Activated naive CD4-positive, alpha-beta T cell treated with anti-CD3 and anti-CD28 coated beads, Interleukin-2, amount 10 ng/mL, durations not matched to agents 7 days and 5 days (primary cell): ENCODE measurements at places on chromosomes 13 and 19.

DNA sequence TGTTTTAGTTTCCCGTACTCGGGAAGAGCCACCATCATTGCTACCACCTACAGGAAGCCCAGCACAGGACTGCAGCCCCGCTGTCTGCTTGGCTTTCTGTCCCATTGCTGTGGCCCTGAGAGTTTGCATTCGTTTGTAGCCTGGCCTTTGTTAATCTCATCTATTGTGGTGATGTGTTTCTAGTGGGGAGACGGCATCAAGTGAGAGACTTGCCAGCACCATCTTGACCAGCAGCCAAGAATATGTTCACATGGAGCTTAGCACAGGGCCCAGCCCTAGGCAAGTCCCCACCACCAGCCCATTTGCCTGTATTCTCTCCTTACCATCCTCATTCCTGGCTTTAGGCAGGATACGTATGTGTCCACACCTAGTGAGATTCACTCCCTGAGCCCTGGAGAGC, 17.3 kb upstream of the OVOL3 start:
- H3K27me3 ChIP-seq, result no peaks in the 10 kb centered on the region
- H3K36me3 ChIP-seq, result peaks cover 52% of the 10 kb centered on the region
- DNase-seq, result no peak
- H3K4me3 ChIP-seq, result no peak overlapping the region

GRCh38 chr19:44738603-44739558, 9.6 kb upstream of the BCL3 start:
- H3K27ac ChIP-seq, result no peak overlapping the region
- DNase-seq, result no peak
- H3K36me3 ChIP-seq, result no peaks in the 10 kb centered on the region
- H3K27me3 ChIP-seq, result peaks cover 42% of the 10 kb centered on the region
- no peak overlapping the region for H3K4me3 ChIP-seq

DNA sequence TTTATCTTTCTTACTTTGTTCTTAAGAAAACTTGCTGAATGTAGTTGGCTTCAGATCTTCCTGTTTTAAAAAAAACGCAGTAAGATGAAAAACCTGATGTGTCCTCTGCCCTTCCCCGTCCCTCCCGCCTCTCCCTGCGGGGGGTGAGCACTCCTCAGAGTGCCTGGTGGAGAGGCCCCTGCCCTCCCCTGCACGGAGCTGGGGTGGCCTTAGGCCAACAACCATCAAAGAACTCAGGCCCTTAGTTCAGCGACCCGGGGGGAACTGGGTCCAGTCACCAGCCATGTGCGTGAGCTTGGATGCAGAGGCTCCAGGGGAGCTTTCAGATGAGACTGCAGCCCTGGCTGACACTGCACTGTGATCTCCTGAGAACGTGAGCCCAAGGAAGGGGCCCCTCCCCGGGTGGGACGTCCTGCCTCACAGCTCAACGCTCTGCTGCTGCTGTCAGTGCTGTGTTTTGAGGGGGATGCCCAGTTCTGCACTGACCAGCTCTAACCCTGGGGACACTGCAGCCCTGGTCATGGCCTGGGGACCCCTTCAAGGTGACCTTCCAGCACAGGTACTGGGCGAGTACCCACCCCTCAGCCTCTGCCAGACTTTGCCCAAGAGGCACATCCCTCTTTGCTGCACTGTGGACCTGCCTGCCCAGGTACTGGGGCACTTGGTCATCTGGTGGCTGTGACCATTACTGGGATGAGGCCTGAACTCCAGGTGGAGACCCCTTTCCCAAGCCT, 42.7 kb downstream of the ANKRD10 start:
- H3K36me3 ChIP-seq, result no peaks in the 10 kb centered on the region
- H3K4me1 ChIP-seq, result peaks cover 9% of the 10 kb centered on the region
- no peak overlapping the region for H3K4me3 ChIP-seq
- no peak overlapping the region for H3K27ac ChIP-seq
- peaks cover 38% of the 10 kb centered on the region for H3K27me3 ChIP-seq
- no peak for DNase-seq

GRCh38 chr19:1000095-1000494, at the start of gene GRIN3B:
TSS of gene GRIN3B (plus strand) at chr19:1000419. CDS start at chr19:1000438, 19 bp downstream.
- peaks cover 80% of the 10 kb centered on the region for H3K27me3 ChIP-seq
- no peak within 1 kb of the TSS for H3K27ac ChIP-seq
- DNase-seq, result peak; percentile 82
- H3K4me3 ChIP-seq, result no peak within 1 kb of the TSS

- peaks cover 5% of the 10 kb centered on the region for H3K36me3 ChIP-seq
- peaks cover 32% of the 10 kb centered on the region for H3K4me1 ChIP-seq
- DNase-seq, result no peak
- no peaks in the 10 kb centered on the region for H3K27me3 ChIP-seq
- H3K4me3 ChIP-seq, result no peak overlapping the region
- peak overlapping the region; percentile 71 for H3K27ac ChIP-seq
Observed at GRCh38 chr13:27148900-27149299, 22.7 kb downstream of the USP12 start.

GRCh38 chr19:48558018-48558684, 6.2 kb downstream of the SULT2B1 start:
- no peak for DNase-seq
- H3K36me3 ChIP-seq, result no peaks in the 10 kb centered on the region
- H3K27me3 ChIP-seq, result peaks cover 36% of the 10 kb centered on the region
- no peak overlapping the region for H3K4me3 ChIP-seq

- peaks cover 17% of the 10 kb centered on the region for H3K36me3 ChIP-seq
- H3K27ac ChIP-seq, result no peak overlapping the region
- no peak overlapping the region for H3K4me3 ChIP-seq
- H3K27me3 ChIP-seq, result no peaks in the 10 kb centered on the region
- H3K4me1 ChIP-seq, result peaks cover 4% of the 10 kb centered on the region
Observed at GRCh38 chr19:47700934-47701716, 12.1 kb upstream of the EHD2 start.

- no peak overlapping the region for H3K27ac ChIP-seq
- H3K36me3 ChIP-seq, result peaks cover 12% of the 10 kb centered on the region
- peaks cover 15% of the 10 kb centered on the region for H3K27me3 ChIP-seq
- no peak overlapping the region for H3K4me3 ChIP-seq
- DNase-seq, result no peak
Observed at GRCh38 chr13:113327766-113328471, 30.9 kb downstream of the LAMP1 start.

- DNase-seq, result peak; percentile 80
- no peak overlapping the region for H3K27ac ChIP-seq
- H3K36me3 ChIP-seq, result no peaks in the 10 kb centered on the region
- H3K27me3 ChIP-seq, result peaks cover 46% of the 10 kb centered on the region
Observed at GRCh38 chr19:40398417-40399131, 8.6 kb upstream of the HIPK4 start.

GRCh38 chr13:48249018-48249417, 16.0 kb downstream of the ITM2B start:
- no peak overlapping the region for H3K27ac ChIP-seq
- no peak overlapping the region for H3K4me3 ChIP-seq
- H3K36me3 ChIP-seq, result peaks cover 39% of the 10 kb centered on the region
- H3K27me3 ChIP-seq, result no peaks in the 10 kb centered on the region
- H3K4me1 ChIP-seq, result peaks cover 16% of the 10 kb centered on the region

DNA sequence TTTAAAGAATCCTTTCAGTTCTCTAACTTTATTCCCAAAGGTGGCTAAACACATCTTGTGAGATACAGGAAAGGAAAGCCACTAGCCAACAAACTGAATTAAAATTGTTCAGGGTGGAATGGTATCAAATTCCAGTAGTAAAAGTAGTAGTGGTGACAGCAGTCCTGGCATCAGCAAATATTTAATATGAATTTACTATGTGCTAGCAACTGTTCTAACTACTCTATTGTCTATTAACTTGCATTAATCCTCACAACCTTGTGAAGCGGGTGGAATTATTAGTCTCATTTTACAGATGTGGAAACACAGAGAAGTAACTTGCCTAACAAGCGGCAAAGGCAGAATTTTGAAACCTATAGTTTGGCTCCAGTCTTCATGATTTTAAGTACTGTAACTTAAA, 130.1 kb downstream of the KLF12 start:
- H3K4me1 ChIP-seq, result peaks cover 22% of the 10 kb centered on the region
- no peak for DNase-seq
- H3K27me3 ChIP-seq, result no peaks in the 10 kb centered on the region
- H3K27ac ChIP-seq, result no peak overlapping the region

DNA sequence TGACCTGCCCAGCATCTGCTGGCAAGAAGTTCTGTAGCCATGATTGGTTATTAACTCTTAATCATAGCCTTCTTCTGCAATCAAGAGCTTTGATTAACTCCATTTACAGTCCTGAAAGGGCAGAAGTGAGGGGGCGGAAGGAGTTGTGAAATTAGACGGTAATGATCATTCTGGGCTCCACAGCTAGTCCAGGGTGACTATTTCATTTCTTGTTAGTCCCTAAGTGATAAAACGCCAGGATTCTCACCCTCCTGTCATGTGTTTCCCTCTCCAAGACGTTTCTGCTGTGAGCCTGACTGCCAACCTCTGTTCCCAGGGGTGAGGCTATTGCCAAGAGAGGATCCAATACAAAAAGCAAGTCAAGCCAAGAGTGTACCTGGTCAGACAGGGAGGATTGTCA, 155.9 kb upstream of the IPO5 start:
- DNase-seq, result no peak
- H3K4me3 ChIP-seq, result no peak overlapping the region
- H3K27ac ChIP-seq, result no peak overlapping the region
- no peaks in the 10 kb centered on the region for H3K27me3 ChIP-seq

DNA sequence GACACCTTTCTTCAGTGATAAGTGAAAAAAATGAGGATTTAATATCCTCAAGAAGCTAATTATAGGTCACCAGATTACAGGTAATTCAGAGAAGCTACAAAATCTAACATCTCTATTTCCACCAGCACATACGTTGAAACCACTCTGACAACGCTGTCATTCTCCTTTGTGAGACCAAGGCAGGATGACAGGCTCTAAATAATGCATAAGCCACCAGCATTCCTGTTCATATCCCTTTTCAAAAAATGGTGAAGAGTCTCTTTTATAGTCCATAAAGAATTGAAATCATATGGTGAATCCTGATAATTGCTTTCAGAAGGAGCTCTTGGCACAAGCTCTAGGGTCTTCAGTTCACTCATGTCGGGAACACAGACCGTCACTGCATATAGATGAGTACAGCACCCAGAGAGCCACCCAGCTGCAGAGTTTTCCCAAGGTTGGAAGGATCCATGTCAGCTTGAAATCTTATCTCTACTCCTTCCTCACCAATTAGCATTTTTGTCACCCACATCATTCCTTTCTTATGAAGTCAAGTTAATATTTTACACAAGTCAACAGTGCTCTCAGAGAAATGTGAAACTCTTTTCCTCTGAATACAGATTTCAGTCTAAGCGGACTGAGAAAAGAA, 431.4 kb downstream of the TBC1D4 start:
- no peak overlapping the region for H3K4me3 ChIP-seq
- no peak overlapping the region for H3K27ac ChIP-seq
- DNase-seq, result no peak
- no peaks in the 10 kb centered on the region for H3K27me3 ChIP-seq
- no peaks in the 10 kb centered on the region for H3K4me1 ChIP-seq

DNA sequence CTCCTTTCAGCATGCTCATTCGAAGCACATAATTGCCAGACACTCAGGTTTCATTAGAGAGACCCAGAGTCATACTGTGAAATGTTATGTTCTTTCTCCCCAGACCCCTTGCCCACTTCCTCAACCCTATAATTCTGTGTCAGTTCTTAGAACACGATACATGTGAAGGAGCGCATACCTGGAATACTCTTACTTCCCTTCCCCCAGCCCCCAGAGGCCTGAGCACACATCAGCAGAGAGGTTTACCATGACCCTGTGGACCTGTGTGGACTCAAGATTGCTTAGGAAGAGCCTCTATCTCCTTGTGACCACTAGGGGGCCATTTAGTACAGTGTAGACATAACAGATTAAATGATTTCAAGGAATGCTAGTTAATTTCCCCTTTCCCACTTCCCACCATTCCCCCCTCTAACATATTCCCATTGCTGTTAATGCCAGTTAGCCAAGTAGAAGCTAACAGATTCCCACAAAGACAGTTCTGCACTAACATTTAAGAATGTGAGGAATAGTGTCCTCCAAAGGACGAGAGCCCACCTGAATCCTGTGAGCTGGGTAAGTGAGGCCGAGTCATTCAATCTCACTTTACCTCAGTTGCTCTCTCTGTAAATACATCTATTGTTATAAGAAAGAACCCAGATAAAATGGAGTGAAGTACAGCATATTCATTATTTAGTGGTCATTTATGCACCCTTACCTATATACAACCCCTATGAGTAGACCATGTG, 154.2 kb upstream of the MAB21L1 start:
- no peak for DNase-seq
- no peaks in the 10 kb centered on the region for H3K4me1 ChIP-seq
- H3K36me3 ChIP-seq, result no peaks in the 10 kb centered on the region
- H3K27me3 ChIP-seq, result no peaks in the 10 kb centered on the region
- no peak overlapping the region for H3K27ac ChIP-seq

GRCh38 chr13:37226971-37227370, 121.5 kb upstream of the CSNK1A1L start:
- H3K4me3 ChIP-seq, result no peak overlapping the region
- no peaks in the 10 kb centered on the region for H3K4me1 ChIP-seq
- H3K27me3 ChIP-seq, result no peaks in the 10 kb centered on the region
- no peak for DNase-seq
- no peaks in the 10 kb centered on the region for H3K36me3 ChIP-seq
- H3K27ac ChIP-seq, result no peak overlapping the region

- no peak overlapping the region for H3K4me3 ChIP-seq
- H3K27ac ChIP-seq, result no peak overlapping the region
- no peaks in the 10 kb centered on the region for H3K4me1 ChIP-seq
- no peak for DNase-seq
- no peaks in the 10 kb centered on the region for H3K27me3 ChIP-seq
Observed at GRCh38 chr13:42860485-42860884, 79.1 kb downstream of the FAM216B start.

DNA sequence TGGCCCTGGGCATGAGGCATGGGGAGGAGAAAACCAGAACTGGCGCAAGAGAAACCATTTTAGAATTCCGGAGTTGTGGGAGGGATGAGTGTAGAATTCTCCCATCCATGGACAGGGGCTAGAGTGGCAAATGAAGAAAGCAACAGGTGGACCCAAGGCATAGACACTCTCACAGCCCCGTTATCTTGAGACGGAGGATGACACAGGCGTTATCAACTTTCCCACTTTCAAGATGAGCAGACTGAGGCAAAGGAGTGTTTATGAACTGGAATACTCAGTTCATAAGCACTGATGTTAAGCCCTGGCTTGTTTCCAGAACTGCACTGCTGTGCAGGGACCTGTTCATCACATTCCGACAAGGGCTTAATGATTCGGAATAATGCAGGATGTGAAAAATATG, 1.1 kb upstream of the GTF3A start:
- H3K4me3 ChIP-seq, result peak overlapping the region; percentile 48
- H3K4me1 ChIP-seq, result peaks cover 34% of the 10 kb centered on the region
- peaks cover 25% of the 10 kb centered on the region for H3K36me3 ChIP-seq
- peaks cover 5% of the 10 kb centered on the region for H3K27me3 ChIP-seq

GRCh38 chr19:17138937-17139598, 63.5 kb downstream of the MYO9B start:
- peaks cover 17% of the 10 kb centered on the region for H3K4me1 ChIP-seq
- no peak overlapping the region for H3K4me3 ChIP-seq
- no peaks in the 10 kb centered on the region for H3K27me3 ChIP-seq
